ENCODE measurements at places on chromosomes 12 and 14. TPM values are rescaled to one million over a fixed set of nuclear protein-coding genes. Genes with fewer than 3 reads are reported as not detected.
A peak's percentile ranks its signal among the peaks of the same experiment; 100 is the strongest.

The CLECL1 gene
- total RNA-seq, result 7.0 TPM

DNA sequence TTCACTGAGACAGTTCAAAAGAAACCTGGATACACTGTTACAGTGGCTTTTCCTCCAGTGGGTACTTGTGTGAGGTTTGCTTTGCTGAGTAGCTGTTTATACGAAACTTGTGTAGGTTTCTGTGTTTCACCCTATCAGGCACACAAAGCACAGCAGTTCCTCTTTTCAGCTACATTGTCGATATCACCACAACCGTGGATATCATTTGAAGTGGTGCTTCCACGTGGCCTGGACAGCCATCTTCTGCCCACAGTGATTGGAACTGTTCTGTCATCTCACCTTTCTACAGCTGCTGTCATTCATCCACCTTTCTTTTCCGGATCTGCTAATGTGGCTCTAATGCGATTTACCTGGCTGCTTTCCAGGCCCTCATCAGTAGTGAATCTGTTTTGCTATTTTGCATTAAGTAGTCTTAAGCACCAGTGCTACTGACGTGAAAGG, 368.8 kb downstream of the SYT1 start:
- no peaks in the 10 kb centered on the region for H3K4me1 ChIP-seq
- no peak overlapping the region for H3K4me3 ChIP-seq
- no peak overlapping the region for H3K27ac ChIP-seq
- no peaks in the 10 kb centered on the region for H3K27me3 ChIP-seq

GRCh38 chr12:43292699-43293098, 259.3 kb downstream of the ADAMTS20 start:
- H3K4me3 ChIP-seq, result no peak overlapping the region
- H3K4me1 ChIP-seq, result no peaks in the 10 kb centered on the region
- H3K27ac ChIP-seq, result no peak overlapping the region
- H3K27me3 ChIP-seq, result peaks cover 6% of the 10 kb centered on the region
- H3K36me3 ChIP-seq, result no peaks in the 10 kb centered on the region

DNA sequence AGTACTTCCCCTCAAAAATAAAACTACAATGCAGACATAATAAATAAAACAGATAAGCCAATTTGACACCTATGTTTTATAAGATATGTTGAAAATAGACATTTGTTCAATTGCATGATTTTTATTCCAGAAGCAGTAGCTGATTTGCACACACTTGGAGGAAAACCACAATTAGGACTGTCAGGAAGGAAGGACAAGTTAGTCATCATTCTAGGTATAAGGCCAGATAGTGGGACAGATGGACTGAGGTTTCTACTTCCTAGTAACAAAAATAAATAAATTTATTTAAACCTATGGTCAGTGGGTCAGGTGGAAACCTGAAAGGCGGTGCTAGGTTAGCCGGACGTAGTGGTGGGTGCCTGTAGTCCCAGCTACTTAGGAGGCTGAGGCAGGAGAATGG, 141.8 kb upstream of the RASSF8 start:
- no peaks in the 10 kb centered on the region for H3K36me3 ChIP-seq
- no peak overlapping the region for H3K4me3 ChIP-seq
- H3K4me1 ChIP-seq, result peaks cover 5% of the 10 kb centered on the region
- H3K27ac ChIP-seq, result no peak overlapping the region
- H3K27me3 ChIP-seq, result no peaks in the 10 kb centered on the region
- DNase-seq, result no peak

- H3K4me1 ChIP-seq, result peaks cover 3% of the 10 kb centered on the region
- H3K36me3 ChIP-seq, result peaks cover 8% of the 10 kb centered on the region
- peak overlapping the region; percentile 28 for H3K27ac ChIP-seq
- H3K4me3 ChIP-seq, result no peak overlapping the region
- no peaks in the 10 kb centered on the region for H3K27me3 ChIP-seq
Measured at GRCh38 chr12:62537551-62537950, 70.9 kb downstream of the MON2 start.

DNA sequence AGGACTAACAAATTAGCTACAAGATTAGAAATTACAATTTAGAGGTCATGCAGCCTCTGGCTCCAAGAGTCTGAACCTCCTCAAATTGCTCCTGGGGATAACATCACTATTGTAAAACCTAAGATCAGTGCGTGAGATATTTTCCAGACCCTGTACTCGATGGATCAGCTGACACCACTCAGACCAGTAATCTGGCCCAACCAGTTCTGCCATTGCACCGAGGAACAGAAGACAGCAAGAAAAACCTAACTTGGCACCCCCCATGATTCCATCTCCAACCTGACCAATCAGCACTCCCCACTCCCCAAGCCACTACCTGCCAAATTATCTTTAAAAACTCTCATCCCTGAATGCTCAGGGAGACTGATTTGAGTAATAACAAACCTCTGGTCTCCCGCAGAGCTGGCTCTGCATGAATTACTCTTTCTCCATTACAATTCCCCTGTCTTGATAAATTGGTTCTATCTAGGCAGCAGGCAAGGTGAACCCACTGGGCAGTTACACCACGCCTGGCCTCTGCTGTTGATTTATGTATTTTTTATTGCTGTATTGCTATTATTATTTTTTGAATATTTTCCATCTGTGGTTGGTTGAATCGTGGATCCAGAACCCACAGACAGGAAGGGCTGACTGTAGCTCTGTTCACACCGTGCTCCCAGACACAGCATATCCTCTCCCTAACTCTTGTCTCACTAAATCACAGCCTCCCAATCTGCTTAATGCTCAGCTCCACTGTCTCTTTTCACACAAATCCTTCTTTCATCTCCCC, 9.2 kb downstream of the HEBP1 start:
- H3K27me3 ChIP-seq, result no peaks in the 10 kb centered on the region
- H3K27ac ChIP-seq, result no peak overlapping the region
- DNase-seq, result no peak
- peaks cover 8% of the 10 kb centered on the region for H3K36me3 ChIP-seq
- H3K4me1 ChIP-seq, result peaks cover 10% of the 10 kb centered on the region

The DBX2 gene
- total RNA-seq, result not detected

DNA sequence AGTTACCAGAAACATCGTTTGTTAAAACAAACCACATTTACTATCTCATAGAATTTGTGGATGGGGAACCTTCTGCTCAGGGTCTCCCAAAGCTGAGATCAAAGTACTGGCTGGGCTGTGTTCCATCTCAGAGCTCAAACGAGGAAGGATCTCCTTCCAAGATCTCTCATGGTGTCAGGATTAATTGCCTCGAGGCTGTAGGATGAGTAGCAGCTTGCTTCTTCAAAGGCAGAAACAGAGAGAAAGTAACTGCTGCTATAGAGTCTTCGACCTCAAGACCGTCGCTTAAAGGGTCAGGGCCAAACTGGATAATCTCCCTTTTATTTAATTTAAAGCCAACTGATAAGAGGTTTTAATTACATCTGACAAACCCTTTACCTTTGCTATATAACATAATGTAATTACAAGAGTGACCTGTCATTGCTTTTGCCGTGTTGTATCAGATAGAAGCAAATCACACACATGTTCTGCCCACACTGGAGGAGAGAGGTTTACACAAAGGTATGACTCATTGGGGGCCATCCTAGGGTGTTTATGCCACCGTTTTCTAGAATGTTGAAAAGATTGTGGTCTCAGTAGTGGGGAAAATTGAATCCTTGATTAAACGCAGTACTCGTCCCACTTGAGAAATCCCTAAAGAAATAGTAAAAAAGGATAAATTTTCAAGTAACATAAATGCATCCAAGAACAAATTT, 868.8 kb upstream of the TMEM132C start:
- no peak overlapping the region for H3K27ac ChIP-seq
- no peaks in the 10 kb centered on the region for H3K36me3 ChIP-seq
- peaks cover 3% of the 10 kb centered on the region for H3K27me3 ChIP-seq
- H3K4me3 ChIP-seq, result no peak overlapping the region
- DNase-seq, result no peak

The CARMIL3 gene
- total RNA-seq, result 0.56 TPM

The PTGDR gene
- not detected for total RNA-seq

The PRKAG1 gene
- 57.9 TPM for total RNA-seq

GRCh38 chr14:47676315-47676617, 861 bp upstream of the MDGA2 start:
- no peak overlapping the region for H3K27ac ChIP-seq
- DNase-seq, result no peak
- peaks cover 4% of the 10 kb centered on the region for H3K4me1 ChIP-seq
- H3K27me3 ChIP-seq, result peaks cover 58% of the 10 kb centered on the region

DNA sequence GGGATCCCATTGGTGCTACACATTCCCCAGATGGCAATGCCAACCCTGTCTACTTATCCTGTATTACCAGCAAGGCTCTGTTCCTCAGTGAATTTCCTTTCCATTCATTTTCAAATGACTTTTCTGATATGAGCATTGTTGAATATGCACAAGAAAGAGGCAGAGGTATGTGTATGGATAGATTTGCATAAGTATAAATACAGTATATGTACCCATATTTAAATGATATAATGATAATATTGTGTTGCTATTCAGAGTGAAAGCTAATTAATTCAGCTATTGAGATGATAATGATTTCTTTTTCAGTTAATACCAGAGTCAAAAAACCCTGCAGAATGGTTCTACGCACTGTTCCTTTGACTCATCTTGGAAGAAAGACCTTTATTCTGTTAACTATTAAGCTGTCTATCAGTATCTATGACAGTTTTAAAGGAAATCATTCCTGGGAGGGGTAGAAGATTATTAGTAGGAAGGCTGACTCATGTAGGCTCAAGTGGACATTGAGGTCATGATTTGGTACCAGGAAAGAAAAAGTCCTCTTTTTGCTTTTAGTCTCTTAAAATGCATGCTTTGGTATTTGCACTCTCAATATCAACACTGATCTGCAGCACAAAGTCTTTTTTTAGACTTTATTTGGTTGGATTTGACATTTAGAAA, 44.9 kb upstream of the GAS2L3 start:
- H3K4me1 ChIP-seq, result no peaks in the 10 kb centered on the region
- no peaks in the 10 kb centered on the region for H3K36me3 ChIP-seq

DNA sequence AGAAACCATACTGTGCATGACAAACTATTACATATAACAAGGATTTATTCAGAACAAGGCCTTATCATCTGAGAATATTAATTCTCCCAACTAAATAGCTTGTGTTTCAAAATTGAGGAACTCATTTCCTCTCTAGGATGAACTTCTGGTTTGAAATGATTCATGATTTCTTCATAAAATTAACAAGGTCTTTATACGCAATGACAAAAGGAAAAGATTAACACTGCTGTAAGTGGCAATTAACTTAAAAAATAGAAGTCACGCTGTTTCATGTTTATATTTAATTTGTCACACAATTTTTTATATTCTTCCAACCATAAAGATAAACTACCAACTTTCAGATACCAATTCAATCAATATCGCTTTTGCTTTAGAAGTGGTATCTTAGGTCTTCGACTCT, 80.8 kb downstream of the GRIP1 start:
- no peaks in the 10 kb centered on the region for H3K27me3 ChIP-seq
- no peak overlapping the region for H3K27ac ChIP-seq
- no peak for DNase-seq

The ADIPOR2 gene
- total RNA-seq, result 62.9 TPM

DNA sequence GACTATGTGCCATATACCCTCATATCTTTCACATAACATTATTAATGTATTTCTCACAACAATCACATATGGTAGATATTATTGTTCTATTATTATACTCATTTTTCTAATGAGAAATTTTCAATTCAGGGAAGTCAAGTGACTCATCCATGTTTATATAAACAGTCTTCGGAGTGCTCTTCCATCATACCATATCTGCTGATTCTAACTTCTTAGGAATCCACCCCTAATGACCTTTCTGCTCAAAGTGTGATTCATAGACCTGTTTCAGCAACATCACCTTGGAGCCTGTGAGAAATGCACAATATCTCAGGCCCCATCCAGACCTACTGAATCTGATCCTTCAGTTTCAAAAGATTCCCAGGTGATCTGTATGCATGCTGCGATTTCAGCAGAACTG, 39.8 kb upstream of the OVCH1 start:
- H3K4me1 ChIP-seq, result no peaks in the 10 kb centered on the region
- no peak for DNase-seq
- no peak overlapping the region for H3K4me3 ChIP-seq
- H3K27me3 ChIP-seq, result peaks cover 28% of the 10 kb centered on the region
- no peaks in the 10 kb centered on the region for H3K36me3 ChIP-seq

DNA sequence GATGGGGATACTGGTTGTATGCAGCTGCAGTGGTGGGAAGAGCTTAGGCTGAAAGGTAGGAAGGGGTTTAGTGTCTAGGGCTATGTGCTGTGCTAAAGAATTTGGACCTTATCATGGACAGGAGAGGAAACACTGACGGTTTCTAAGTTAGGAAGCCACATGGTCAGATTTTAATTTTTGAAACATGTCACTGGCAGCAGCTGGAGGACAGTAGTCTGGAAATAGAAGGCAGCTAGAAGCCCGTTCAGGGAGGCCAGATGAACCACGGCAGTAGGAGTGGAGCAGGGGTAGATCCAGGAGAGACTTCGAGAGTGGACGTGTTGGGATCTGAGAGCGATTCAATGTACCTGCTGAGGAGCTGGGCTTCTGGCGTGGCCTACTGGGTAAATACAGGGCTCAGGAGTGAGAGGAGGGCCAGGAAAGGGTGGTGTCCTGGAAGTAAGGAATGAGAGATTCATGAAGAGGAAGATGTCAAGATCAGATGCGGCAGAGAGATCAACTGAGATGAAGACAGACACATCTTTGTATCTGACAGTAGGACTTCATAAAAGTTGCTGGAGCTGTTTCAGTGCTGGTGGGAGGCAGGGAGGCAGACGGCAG, 64.9 kb downstream of the PRKCH start:
- no peak overlapping the region for H3K4me3 ChIP-seq
- H3K27ac ChIP-seq, result no peak overlapping the region
- H3K4me1 ChIP-seq, result peaks cover 18% of the 10 kb centered on the region
- H3K27me3 ChIP-seq, result no peaks in the 10 kb centered on the region

- no peak overlapping the region for H3K27ac ChIP-seq
- DNase-seq, result no peak
- H3K4me3 ChIP-seq, result no peak overlapping the region
- H3K27me3 ChIP-seq, result no peaks in the 10 kb centered on the region
- peaks cover 16% of the 10 kb centered on the region for H3K4me1 ChIP-seq
- peaks cover 25% of the 10 kb centered on the region for H3K36me3 ChIP-seq
Measured at GRCh38 chr12:66120477-66120876, 10.1 kb downstream of the LLPH start.

- no peaks in the 10 kb centered on the region for H3K27me3 ChIP-seq
- no peaks in the 10 kb centered on the region for H3K4me1 ChIP-seq
Measured at GRCh38 chr14:64681796-64682710, 22.2 kb upstream of the PLEKHG3 start.

The SMIM41 gene
- not detected for total RNA-seq

DNA sequence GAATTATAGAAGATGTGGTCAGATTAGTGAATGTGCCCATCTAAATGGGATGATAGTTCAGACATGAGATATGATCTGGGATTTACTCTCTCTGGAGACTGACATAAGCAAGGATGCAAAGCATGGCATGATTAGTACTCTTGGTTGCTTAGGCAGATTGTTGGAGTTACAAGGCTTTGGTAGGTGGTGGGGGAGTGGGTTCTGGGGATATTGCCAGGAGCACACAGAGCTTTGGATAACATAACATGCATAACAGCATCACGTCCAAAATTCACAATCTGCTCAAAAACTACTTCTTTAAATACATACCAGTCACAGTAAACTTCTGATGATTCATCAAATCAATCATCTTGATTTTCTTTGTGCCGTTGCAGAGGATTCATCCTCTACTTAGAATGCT, 287.4 kb downstream of the ACSS3 start:
- H3K36me3 ChIP-seq, result no peaks in the 10 kb centered on the region
- H3K4me3 ChIP-seq, result no peak overlapping the region
- H3K27me3 ChIP-seq, result no peaks in the 10 kb centered on the region
- H3K4me1 ChIP-seq, result no peaks in the 10 kb centered on the region

- DNase-seq, result no peak
- H3K36me3 ChIP-seq, result no peaks in the 10 kb centered on the region
- H3K27ac ChIP-seq, result no peak overlapping the region
- no peaks in the 10 kb centered on the region for H3K4me1 ChIP-seq
Measured at GRCh38 chr12:101165319-101165718, 44.7 kb downstream of the SLC5A8 start.
